Nucleus accumbens (tissue), 56 donors: ENCODE measurements at places on chromosomes 6 and 20.

DNA sequence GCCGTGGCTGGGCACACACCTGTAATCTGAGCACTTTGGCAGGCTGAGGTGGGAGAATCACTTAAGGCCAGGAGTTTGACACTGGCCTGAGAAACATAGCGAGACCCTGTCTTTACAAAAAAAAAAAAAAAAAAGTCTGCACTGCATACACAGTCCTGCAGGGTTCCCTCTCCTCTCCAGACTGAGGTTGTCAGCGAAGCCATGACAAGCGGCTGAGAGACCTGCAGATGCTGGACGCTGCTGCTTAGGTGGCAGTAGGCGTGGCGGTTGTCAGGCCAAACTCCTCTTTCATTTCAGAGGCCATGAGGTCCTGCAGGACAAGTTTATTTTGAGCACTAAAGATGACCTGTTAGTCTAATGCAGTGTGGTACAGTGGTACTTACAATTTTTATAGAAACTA lies 86.5 kb downstream of the FAM120B start:
- DNase-seq: no peak

DNA sequence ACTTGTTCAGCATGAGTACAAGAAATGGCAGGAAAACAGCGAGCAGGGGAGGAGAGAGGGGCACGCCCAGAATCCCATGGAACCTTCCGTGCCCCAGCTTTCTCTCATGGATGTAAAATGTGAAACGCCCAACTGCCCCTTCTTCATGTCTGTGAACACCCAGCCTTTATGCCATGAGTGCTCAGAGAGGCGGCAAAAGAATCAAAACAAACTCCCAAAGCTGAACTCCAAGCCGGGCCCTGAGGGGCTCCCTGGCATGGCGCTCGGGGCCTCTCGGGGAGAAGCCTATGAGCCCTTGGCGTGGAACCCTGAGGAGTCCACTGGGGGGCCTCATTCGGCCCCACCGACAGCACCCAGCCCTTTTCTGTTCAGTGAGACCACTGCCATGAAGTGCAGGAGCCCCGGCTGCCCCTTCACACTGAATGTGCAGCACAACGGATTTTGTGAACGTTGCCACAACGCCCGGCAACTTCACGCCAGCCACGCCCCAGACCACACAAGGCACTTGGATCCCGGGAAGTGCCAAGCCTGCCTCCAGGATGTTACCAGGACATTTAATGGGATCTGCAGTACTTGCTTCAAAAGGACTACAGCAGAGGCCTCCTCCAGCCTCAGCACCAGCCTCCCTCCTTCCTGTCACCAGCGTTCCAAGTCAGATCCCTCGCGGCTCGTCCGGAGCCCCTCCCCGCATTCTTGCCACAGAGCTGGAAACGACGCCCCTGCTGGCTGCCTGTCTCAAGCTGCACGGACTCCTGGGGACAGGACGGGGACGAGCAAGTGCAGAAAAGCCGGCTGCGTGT lies 11.6 kb downstream of the TNFAIP3 start:
- DNase-seq: no peak

DNA sequence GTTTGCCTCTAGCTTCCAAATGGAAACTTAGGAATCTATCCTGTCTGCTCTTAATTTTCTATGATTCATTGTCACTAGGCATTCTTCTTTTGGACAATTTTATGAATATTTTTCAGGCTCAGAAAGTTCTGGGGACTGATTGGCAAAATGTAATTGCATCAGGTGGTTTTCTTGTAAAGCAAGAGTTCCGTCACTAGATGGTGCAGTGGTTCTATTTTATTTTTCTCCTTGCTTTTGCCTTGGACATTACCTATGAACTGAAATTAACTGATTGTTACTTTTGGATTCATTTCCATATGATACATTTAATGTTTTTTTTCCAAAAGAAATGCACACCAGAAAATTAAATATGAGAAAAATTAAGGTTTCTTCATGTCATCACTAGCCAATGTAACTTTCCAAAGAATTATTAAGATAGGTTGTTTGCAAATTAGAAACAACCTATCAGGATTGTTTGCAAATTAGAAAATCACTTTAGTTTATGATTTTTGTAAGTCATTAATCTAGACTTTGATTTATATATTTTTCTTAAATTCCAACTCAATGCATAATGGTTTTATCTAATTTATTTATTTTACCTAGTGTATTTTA lies 48.0 kb downstream of the TMEM170B start:
- no peak for DNase-seq

DNA sequence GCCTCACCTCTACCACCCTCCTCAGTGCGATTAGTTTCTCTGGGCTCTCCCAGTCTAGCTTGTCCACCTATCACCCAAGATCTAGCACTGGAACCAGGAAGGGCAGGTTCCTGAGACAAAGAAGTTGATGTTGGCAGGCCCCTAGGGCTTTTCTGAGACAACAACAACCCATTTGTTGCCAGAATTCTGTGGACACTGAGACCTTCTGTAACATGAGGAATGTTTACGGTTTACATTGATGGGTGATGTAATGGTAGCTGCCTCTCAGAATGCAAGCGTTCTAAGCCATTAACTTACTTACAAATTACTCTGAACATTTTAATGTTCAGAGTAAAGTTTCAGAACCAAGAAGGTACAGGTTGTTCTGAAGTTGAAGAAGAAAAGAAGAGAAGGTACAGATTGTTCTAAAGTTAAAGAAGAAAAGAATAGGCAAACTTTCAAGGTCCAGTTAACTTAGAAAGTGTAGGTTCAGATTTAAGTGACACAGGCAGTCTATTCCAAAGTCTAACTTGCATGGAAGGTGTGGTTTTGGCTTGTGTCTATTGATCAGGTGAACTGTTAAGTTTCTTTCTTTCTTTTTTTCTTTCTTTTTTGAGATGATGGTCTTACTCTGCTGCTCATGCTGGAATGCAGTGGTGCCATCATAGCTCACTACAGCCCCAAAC lies 3.7 kb upstream of the MED23 start:
- DNase-seq: no peak

DNA sequence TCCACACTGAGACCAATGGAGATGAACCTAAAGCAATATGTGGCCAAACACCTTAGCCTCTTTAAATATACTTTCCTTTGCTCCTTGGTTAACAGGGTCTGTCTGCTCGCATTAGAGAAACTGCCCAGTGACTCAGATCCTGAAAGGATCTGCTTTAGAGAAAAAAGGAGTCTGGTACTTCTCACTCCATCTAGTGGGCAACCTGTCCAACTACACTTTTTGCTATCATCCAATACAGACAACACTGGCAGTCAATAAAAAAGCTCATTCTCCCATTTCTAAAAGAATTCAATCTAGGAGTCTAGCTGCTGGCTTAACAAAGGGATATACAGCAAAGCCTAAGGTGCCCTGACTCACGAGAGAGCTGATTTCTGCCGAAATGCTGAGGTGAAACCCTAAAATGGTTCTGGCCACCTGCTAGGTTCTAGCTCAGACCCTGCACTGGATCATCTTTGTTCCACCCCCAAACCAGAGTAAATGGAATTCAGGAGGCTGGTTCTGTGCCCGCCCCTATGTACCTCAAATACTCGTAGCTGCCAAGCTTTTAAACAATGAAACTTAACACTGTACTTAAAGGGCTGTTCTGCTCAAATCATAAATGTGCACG lies 11.5 kb downstream of the GNL1 start:
- DNase-seq: no peak

GRCh38 chr6:43712579-43712978 lies 25.0 kb upstream of the MRPS18A start:
- DNase-seq: no peak

- no peak for DNase-seq
These were observed 398.8 kb downstream of the HACE1 start for GRCh38 chr6:104460738-104461483.

GRCh38 chr6:29919506-29920445 lies 22.6 kb upstream of the HLA-A start:
- DNase-seq: no peak

- no peak for DNase-seq
These were observed 107.6 kb downstream of the PSMB1 start for GRCh38 chr6:170445487-170445886.

GRCh38 chr6:87828044-87828443 lies 126.0 kb upstream of the AKIRIN2 start:
- no peak for DNase-seq

DNA sequence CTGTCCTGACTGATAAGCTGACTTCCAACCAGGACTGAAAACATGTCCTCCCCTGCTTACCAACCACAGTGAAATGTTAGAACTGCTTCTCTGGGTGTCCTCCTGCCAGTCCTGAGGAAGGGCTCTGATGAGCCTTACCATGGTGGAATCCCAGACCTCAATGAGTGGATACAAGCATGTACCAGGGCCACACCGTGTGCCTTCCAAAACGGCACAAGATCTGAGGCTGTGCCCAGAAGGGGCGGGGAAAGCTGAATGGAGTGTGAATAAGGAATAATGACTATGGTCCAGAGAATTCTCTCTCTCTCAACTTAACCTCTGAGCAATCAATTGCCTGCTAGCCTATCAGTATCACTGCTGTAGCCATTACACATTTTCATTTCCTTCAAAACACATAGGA lies 51.7 kb downstream of the PDE10A start:
- no peak for DNase-seq

DNA sequence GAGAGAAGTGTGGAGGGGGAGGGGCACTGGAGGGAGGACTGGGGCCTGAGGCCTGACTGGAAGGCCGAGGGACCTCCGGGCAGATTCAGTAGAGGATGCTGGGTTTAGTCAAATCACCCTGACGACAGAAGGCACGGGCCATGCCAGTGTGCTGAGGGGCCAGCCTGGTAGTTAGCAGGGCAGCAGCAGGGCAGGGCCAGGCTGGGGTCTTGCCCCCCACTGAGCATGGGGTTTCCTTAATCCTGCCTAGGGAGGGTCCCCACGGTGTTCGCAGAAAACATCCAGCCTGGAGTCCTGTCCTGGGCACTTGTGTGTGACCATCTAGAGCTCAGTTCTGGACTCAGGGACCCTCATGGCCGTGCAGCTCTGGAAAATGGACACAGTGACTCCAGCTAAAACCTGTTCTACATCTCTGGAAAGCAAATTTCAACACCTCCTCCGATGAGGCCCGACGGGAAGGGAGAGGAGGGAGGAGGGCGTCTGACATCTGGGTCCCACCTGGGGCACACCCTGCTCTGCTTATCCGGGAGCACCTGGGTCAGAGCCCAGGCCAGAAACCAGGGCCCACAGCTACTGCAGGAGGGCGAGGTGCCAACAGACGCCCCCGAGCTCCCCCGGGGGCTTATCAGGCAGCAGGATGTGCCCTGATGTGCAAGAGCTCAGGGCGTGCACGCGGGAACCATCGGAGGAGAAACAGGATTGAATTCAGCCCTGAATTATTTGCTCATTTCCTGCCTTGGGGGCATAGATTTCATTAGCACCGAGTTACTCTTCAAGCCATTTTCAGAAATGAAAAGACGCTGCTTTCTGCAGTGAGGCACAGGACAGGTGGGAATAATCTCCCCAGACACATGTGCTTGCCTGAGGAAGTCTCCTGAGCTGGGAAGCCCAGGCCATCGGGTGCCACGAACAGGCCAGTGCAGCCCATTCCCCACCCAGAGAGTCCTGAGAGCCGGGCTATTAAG lies 78.0 kb upstream of the MPC1 start:
- no peak for DNase-seq

GRCh38 chr6:320351-321157 lies 28.3 kb downstream of the DUSP22 start:
- DNase-seq: no peak

- DNase-seq: no peak
These were observed 341.2 kb upstream of the MAP3K7 start for GRCh38 chr6:90928051-90928450.
